Stimulated activated naive CD8-positive, alpha-beta T cell treated with anti-CD3 and anti-CD28 coated beads, Interleukin-15, amount 100 ng/mL, for 72 hours (primary cell): ENCODE measurements at places on chromosomes 1 and 21.

DNA sequence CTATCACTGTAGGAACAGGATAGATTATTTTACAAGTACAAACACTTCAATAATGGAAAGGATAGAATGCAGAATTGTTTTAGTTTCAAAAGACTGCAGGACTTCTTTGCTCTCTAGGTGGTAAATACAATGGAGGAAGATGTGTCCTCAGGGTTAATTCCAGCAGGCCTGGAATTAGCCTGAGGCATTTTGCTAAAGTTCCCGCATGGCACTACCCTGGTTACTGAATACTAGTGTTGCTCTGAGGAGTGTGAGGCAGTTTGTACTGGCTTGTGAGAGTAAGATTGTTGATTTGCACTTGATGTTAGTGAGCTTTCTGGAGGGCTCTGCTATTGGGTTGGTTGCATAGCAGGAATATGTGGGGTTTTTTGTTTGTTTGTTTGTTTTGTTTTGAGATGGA lies 61.4 kb downstream of the FASLG start:
- DNase-seq: no peak

DNA sequence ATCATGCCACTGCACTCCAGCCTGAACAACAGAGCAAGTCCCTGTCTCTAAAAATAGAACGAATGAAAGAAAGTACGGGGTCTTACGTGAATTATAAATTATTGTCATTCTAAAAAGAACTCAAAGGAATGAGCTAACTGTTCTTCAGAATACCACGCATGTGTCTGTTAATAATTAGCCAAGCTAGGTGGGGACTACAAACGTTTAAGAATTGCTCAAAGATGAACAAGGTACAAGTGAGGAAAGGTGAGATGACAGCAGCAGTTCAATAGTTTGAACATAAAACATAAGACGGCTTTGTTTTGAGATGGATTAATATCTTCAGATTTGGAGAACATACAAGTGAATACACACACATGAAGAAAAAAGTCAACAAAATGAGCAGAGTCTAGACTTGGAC lies 79.6 kb downstream of the UBR4 start:
- no peak for DNase-seq

GRCh38 chr1:63854091-63854490 lies 80.3 kb downstream of the ROR1 start:
- DNase-seq: no peak

- no peak for DNase-seq
These were observed 57.6 kb upstream of the RGS2 start for GRCh38 chr1:192751260-192751659.

- no peak for DNase-seq
These were observed 25.2 kb upstream of the KIF26B start for GRCh38 chr1:245129319-245130240.

DNA sequence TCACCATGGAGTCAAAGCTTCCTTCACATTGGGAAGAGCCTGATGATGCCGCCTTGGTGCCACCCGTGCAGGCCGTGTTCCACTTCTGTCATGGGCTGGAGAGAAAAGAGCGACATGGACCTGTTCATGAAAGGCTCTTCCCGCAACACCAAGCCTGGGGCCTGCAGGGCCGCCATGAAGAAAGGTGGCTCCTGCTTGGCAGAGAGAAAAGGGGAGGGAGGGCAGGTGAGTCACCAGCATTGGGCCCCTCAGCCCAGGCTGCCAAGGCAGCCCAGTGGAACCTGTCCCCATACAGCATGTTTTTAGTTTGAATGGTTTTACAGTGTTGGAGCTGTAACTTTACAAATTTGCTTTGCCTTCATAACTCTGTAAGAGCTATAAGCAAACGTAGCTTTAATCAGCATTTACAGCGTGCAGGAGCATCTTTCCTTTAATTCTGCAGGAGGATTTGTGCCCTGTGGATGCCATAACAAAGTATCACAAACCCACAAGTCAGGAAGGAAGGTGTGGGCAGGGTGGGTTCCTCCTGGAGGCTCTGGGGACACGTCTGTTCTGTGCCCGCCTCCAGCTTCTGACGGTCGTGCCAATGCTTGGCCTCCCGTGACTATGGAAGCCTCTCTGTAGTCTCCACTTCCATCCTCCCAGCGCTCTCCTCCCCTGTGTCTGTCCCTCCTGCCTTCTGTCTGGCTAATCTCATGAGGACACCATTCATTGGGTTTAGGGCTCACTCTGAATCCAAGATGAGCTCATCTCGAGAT lies 49.1 kb downstream of the RIPK4 start:
- no peak for DNase-seq

GRCh38 chr1:3652548-3653285 lies 401 bp downstream of the TP73 start:
- DNase-seq: no peak

- no peak for DNase-seq
These were observed 35.6 kb downstream of the MEF2D start for GRCh38 chr1:156464825-156465452.

DNA sequence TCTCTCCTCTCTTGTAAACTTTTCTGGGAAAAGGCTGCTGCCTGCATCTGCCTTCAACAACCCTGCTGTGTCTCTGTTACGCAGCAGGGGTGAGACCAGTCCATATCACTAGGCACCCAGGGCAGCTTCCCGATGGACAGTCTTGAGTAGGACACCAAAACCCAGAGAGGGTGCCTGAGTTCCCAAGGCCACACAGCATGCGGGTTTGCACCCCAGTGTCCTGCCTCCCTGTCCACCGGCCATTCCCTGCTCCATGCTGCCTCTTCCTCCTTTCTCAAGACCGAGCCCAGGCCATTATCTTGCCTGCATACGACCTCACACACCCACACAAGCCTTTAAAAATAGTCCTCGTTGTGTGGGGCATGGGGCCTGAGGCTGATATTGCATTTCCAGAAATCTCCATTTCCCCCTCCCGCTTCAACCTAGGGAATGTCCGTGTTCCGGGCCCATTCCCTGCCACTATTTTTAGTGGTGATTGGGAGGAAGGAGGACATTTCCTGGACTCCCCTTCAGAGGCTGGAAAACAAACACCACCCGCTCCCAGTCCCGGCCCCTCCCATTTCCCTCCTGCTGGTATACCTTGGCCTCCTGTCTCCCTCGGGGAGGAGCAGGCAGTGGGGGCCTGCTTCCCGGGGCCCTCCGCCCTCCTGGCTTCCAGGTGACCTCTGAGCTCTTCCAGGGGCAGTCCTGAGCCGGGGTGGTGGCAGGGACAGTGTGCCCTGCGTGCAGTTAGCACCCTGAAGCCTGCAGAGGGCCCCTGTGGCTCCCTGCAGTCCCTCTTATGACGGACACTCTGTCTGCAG lies 132.4 kb upstream of the TMEM51 start:
- no peak for DNase-seq

GRCh38 chr21:17650292-17650691 lies 37.6 kb upstream of the BTG3 start:
- no peak for DNase-seq

GRCh38 chr1:13994386-13994785 lies 294.4 kb downstream of the PRDM2 start:
- no peak for DNase-seq

DNA sequence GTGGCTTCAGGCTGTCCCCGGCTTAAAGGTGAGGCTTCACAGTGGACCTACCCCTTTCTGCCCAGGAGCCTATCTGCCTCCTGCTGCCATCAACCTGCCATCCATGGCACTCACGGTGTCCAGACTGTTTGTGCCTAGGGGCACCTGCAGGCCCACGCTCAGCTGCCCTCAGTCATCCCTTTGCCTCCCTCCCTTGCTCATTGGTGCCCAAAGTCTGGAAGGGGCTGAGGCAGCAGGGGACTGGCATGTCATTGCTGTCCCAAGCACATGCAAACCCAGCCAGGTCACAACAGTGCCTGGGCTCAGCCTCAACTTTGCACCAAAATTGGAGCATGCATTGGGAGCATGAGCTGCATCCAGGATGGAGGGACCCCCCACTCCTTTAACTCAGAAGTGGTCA lies 1142.7 kb upstream of the NCAM2 start:
- DNase-seq: no peak

- no peak for DNase-seq
These were observed 51.5 kb downstream of the ACOT7 start for GRCh38 chr1:6342056-6342455.

GRCh38 chr1:23643736-23644554 lies 47.7 kb upstream of the RPL11 start:
- DNase-seq: no peak

GRCh38 chr1:247448107-247448791 lies 9.7 kb downstream of the OR2B11 start:
- DNase-seq: peak; percentile 20

- no peak for DNase-seq
These were observed 15.0 kb upstream of the IL20 start for GRCh38 chr1:206850401-206850800.

DNA sequence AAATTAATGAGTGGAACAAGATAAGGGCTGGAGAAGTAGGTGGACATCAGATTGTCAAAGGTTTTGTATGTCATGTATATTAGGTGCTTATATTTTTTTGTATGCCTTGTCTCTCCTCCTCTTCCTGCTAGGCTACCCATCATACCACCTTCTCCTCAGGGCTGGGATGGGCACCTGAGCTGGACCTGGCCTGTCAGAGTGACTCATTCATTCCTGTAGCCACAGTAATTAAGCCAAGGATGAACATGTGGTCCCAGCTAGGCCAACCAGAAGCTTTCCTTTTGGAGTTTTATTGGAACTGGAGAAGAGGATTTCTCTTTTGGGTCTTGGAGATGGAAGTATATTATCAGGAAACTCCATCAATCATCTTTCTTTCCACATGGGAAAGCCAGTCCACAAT lies 21.2 kb downstream of the PTGS2 start:
- no peak for DNase-seq

DNA sequence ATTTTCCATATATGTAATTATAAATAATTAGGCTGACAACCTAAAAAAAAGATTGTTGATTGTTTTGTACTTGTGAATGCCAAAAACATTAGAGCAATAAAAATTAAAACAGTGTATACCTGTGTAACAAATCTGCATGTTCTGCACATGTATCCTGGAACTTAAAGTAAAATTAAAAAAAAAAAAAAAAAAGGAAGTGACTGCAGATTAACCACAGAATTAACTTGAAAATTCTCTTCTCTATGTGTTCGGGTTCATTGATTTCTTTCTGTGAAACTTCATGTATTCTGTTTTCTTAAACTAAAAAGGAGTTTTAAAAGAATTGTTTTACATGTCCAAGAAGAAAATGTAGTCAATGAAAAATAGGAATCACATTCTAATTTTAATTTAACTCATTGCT lies 95.7 kb downstream of the FASLG start:
- no peak for DNase-seq

DNA sequence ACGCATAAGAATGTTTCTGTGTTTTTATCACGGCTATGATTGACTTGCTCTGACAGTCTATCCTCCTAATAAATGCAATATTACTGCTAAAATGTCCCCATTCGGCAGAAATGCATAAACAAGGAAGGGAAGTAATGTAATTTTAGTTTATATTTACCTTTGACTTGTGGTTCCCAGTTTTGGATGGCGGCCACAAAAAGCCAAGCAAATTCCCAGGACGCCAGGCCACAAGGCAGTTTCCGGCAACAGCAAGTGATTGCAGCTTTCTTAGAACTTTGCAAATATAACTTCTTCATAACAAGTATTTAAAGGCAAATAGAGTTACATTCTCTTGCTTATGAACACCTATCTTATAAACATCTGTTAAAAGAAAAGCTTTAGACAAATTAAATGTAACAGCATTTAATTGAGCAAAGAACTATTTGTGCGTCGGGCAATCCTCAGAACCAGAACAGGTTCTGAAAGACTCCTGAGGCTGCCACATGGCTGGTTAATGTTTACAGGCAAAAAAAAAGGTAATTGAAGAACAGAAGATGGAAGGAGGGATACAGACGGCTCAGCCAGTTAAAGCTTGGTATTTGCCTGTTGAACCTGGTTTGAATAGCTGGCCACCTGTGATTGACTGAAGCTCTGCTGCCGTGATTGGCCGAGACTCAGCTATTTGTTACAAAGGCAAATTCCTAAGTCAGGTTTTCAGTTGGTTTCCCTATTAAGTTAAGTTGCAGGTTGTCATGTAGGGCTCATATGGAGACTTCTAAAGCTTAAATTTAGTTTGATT lies 80.8 kb downstream of the C21orf91 start:
- no peak for DNase-seq

GRCh38 chr1:112464501-112464900 lies 44.3 kb upstream of the WNT2B start:
- no peak for DNase-seq

DNA sequence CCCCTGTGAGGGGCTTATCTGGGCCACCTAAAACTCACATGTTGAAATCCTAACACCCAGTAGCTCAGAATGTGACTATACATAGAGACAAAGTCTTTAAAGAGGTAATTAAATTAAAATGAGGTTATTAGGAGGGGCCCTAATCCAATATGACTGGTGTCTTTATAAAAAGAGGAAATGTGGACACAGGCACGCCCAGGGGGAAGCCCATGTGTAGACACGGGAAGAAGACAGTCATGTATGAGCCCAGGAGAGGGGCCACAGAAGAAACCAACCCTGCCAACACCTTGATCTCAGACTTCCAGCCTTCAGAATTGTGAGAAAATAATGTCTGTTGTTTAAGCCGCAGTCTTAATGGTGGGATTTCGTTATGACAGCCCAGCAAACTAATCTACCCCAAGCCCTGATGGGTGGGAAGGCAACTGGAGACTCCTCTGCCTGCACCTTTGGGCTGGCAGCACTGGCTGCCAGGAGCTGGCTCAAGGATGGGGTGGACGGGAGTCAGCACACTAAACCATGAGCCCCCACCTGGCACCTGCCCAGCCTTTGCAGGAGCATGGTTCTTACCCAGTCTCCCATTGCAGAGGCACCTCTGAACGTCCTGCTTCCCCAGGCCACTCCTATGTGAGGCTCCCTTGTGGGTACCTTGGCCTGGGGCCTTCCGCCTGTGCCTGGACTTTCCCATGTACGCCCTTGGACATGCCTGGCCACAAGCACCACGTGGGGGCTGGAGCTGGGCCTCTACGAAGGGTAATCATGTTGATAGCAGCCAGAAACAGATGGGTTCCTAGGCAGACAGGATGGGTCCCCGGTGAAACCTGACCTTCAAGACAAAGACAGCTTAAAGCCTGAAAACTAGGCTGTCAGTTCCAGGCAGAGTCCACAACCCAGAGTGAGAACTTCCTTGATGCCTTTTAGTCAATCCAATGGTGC lies 57.1 kb upstream of the DMRTB1 start:
- DNase-seq: no peak

GRCh38 chr1:167456926-167457325 lies 61.4 kb downstream of the CD247 start:
- DNase-seq: no peak

- no peak for DNase-seq
These were observed 62.2 kb downstream of the OBSCN start for GRCh38 chr1:228270032-228270431.

GRCh38 chr1:27885621-27886352 lies 13.4 kb downstream of the THEMIS2 start:
- no peak for DNase-seq

DNA sequence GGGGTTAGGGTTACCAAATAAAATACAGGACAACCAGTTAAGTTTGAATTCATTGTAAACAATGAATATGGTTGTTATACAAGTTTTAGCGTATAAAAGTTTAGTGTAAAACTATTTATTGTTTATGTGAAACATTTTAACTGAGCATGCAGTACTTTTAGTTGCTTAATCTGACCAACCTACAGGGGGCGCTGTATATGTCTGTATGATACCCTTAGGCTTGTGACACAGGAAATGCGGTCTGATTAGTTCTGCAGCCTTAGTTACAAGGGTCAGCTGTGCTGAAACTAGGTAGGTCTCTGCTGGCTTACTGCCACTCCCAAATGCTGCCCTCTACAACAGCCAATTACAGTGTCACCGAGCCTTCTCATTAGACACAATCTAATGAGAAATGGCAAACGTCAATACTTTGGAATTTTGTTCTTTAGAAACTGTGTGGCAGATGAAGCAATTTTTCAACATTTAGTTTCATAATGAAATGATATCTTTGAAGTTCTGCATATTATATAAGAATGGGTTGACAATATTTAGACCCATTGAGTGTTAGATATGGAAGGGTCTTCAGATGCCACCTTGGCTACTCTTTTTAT lies 56.2 kb downstream of the NTNG1 start:
- DNase-seq: peak; percentile 3
